SW480 (cell line): ENCODE measurements at places on chromosomes 6 and 20.
A peak's percentile ranks its signal among the peaks of the same experiment; 100 is the strongest.

DNA sequence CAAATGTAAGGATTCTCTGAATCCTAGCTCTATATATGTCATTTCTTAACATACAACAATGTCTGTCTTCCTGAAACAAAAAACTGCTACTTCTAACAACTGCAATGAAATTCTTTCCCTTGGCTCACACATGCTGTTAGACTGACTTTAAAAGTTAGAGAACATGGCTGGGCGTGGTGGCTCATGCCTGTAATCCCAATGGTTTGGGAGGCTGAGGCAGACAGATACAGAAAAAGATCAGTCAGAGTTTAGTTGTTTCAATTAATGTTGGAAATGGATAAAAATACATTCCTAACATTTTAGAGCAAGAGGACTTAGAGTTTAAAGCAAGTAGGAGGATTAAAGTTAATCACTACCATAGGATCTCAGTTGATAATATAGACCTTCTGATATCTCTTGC is 28.7 kb upstream of the KIAA1586 start:
- no peak for DNase-seq

DNA sequence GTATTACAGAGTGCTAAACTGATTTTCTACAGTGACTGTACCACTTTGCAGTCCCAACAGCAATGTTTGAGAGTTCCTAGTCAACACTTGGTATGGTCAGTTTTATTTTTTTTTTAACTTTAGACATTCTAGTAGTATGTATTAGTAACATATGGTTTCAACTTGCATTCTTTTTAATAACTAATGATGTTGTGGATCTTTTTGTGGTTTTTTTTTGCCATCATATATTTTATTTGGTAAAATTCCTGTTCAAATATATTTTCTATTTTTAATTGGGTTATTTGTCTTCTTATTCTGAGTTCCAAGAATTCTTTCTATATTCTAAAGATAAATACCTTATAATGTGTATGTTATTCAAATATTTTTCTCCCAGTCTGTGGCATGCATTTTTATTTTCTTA is 189.4 kb upstream of the ECI2 start:
- no peak for DNase-seq

- DNase-seq = no peak
Observed at GRCh38 chr6:75460681-75461080, 32.9 kb downstream of the FILIP1 start.

GRCh38 chr20:35007413-35007812 is 51.7 kb downstream of the MYH7B start:
- DNase-seq = no peak

DNA sequence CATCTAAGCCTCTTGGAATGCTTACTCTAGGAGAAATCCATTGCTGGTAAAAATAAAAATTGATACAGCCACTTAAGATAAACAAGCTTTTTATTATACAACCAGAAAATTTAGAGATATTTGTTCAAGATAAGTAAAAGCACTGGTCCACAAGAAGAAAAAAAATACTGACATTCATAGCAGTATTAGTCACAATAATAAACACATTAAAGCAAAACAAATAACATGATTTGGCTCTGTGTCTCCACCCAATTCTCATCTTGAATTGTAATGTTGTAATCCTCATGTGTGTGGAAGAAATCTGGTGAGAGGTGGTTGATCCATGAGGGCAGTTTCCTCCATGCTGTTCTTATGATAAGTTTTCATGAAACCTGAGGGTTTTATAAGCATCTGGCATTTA is 1093.5 kb upstream of the ADGRB3 start:
- no peak for DNase-seq

DNA sequence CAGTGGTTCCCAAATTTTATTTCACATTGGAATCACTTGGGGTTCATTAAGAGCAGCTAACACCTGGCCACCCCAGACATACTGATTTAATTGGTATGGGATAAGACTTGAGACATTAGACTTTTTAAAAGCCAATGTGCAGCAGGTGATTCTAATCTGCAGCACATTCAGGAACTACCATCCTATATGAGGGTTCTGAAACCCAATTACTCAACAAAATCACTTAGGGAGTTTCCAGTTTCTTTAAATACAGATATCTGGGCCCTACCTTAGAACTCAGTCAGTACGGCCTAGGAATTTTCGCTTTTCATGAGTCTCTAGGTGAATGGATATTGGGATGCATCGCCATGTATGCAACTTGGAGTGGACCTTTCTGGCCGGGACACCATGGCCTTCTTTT is 24.0 kb upstream of the L3MBTL3 start:
- DNase-seq = no peak

- DNase-seq = no peak
Observed at GRCh38 chr6:137043710-137044365, 927 bp downstream of the IL20RA start.

DNA sequence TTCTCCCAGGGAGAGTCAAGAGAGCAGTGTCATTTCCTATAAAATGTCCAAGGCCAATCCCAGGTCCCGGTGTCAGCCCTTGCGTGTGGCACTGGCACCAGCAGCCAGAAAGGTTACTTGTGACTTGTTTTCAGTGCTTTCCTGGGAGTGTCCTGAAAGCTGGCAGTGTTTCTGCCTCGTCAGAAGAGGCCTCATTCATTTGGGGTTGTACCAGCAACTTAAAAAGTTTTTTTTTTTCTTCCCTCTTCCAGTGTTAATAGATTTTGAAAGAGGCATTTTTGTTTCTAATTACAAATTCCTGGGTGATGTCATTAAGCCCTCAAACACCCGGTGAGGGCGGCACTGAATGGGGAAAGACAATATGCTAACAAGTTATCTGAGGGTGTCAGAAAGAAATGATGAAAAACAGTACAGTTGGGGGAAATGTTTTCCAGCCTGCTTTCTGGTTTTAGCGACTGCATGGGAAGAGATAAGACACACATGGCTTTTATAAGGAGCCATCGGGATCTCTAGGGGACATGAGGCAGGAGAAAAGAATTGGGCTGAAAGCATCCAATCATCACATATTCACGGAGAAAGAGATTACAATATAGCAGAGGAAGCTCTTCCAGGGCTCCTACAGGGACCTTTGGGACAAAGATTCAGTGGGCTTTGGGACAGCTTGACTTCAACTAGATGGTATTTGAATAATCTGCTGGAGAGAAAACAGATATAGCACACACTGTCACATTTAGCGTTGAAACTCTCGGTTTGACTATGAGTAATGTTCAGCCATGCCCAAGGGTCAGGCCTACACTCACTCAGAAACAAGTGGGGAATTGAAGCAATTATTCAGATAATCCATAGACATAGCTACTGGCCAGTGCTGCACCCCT is 153.0 kb downstream of the BCAS1 start:
- DNase-seq = no peak

GRCh38 chr20:49693435-49694171 is 20.1 kb downstream of the B4GALT5 start:
- DNase-seq = no peak

GRCh38 chr6:81981812-81982211 is 229.3 kb upstream of the TENT5A start:
- DNase-seq = peak; percentile 9

- DNase-seq = no peak
Observed at GRCh38 chr6:111662794-111663593, 57.3 kb upstream of the TRAF3IP2 start.

DNA sequence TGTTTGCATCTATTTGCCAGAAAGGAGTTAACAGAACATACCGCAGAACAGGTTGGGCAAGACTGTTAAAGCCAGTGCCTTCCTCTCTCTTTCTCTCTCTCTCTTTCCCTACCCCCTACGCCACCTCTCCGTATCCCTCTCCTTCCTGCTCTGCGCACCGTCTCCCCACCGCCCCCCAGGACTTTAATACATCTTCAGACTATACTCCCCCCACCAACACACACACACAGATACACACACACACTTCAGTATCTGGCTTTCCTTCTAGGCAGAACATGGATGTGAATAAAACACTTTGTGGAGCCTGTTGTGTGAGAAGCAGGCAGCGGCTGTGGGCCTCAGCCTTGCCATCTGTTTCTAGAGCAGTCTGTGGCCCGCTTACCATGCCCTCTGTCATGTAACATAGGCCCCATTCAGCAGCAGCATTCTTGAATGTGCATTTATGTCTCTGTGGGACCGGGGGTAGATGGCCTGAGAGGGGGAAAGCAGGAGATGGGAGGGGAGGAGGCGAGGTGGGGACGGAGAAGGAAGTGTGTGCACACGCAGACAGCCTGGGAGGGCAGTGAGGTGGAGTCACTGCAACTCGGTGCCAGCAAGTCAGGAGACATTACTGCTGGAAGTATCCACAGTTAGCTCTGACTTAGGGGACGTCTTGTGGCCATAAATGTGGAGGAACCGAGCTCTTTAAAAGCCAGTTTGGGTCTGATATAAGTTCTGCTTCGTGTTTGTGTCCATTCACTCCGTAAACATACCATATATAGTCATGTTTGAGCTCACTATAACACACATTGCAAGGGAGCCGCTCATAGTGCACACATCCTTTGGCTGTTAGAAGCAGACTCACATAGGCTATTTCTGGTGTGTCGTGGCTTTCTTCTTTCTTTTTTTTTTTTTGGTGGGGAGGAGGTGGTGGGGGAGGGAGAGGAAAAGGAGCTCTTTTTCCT is 38.4 kb downstream of the RREB1 start:
- no peak for DNase-seq

GRCh38 chr20:51562332-51563173 is 20.0 kb upstream of the NFATC2 start:
- peak; percentile 87 for DNase-seq

GRCh38 chr6:169289619-169290339 is 36.1 kb upstream of the THBS2 start:
- peak; percentile 2 for DNase-seq

DNA sequence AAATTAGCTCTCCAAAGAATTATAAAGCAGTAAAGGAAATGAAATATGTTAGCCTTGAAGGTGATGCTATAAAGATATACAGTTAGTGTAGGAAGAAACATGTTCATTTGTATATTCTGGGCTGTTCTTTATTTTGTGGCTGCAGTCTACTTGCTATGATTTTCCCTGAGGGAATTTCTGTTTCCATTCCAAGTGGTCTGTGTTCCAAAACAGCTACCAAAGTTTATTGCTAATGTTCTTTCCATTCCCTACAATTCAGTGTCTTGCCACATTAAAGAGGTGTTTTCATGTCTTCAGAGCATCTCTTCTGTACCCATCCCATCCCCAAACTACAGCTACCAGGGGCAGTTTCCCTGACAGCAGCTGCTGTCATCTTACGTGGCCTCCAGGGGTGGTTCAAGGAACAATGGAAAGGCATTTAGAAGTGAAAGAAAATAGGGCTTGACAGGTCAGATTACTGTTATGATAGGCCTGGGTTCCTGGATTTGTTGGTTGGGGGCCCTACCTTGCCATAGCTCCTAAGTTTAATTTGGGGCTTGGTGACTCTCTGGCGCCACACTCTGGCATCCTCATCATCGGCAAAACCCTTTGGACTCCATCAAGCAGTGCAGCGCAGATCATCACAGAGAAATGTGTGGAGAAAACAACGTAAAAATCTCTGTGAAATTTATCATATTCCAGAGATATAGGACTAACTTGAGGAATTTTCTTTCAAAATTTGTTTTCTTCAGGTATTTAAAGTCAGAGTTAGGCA is 33.8 kb upstream of the AIG1 start:
- DNase-seq = no peak

GRCh38 chr6:37792457-37793033 is 27.0 kb upstream of the ZFAND3 start:
- no peak for DNase-seq

GRCh38 chr6:169803271-169803811 is 51.9 kb downstream of the ERMARD start:
- no peak for DNase-seq

DNA sequence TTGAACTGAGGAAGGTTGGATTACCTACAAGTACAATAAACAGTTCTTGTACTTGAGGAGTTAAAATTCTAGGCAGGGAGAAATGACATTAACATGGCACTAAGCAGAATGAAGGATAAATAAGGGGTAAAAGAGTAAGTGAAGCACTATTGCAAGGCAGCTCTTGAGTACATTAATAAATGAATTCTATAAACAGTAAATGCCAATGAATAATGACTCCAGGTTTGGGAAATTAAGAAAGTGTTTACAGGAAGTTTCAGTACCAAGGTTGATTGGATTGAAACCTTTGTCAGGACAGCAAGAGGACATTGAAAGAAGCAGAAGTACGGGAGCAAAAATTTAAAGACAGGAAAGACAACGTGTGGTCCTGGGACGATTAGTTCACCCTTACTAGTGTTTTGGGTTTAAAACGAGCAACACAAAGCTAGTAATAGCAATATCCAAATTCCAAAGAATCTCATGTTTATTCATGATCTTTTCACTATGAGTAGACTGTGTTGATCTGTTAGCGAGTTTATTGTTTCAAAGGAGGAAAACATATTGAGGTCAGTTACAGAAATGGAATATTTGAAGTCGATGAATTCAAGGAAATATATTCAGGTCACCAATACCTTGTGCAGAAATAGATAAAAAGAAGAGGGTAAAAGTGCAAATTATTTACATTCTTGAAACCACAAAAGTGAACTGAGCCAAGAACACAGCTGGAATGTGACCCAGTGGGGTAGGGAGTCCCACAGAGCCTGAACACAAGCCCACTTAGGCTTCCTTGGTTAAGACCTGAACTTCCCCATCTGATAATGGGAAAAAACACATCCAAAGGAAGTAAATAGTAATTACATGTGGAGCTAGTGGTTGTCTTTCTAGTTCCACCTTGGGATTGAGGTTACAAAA is 80.8 kb downstream of the MKKS start:
- DNase-seq = no peak

- no peak for DNase-seq
Observed at GRCh38 chr6:55239099-55239498, 64.8 kb downstream of the HCRTR2 start.

DNA sequence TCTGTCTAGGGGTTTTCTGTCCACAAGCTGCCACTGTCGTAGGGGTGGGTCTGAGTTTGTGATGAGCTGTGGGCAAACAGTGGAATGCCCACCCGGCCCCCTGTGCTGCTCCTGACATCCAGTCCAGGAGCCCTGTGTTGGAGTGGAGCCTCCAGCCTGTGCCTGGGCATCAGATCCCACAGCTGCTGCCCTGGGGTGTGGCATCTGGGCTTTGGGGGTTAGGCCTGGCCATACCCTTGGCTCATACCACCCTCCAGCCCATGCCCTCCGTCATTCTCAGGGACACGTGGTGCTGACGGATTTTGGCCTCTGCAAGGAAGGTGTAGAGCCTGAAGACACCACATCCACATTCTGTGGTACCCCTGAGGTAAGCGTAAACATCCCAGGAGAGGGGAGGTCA is 12.9 kb downstream of the SGK2 start:
- no peak for DNase-seq

DNA sequence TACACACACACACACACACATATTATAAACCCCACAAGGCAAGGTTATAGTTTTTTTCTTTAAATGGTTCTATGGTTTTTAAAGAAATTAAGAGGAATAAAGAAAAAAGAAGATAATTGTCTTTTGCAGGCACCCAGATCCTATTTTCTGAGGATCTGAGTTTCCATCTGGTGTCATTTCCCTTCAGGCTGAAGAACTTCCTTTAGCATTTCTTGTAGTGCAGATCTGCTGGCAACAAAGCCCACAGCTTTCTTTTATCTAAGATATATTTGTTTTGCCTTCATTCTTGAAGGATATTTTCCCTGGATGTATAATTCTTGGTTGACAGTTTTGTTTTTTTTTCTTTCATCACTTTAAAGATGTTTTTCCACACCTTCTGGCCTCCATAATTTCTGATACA is 57.6 kb upstream of the PMEPA1 start:
- DNase-seq = no peak
